ENCODE measurements at places on chromosomes 6 and 20.
A peak's percentile ranks its signal among the peaks of the same experiment; 100 is the strongest.

DNA sequence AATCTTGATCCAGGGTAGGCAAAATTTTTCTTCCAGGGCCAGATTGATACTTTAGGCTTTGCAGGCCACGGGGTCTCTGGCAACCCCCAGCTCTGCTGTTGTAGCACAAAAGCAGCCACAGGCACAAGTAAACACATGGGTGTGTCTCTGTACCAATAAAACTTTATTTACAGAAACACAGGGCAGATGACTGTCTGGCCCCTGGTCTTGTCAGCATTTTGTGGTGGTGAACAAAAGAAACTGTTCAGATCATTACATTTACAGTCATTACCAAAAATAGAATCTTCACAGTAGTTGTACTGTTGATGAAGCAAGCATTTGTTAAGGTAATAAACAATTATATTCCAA is 45.0 kb upstream of the KIF25 start:
- no peak for DNase-seq

DNA sequence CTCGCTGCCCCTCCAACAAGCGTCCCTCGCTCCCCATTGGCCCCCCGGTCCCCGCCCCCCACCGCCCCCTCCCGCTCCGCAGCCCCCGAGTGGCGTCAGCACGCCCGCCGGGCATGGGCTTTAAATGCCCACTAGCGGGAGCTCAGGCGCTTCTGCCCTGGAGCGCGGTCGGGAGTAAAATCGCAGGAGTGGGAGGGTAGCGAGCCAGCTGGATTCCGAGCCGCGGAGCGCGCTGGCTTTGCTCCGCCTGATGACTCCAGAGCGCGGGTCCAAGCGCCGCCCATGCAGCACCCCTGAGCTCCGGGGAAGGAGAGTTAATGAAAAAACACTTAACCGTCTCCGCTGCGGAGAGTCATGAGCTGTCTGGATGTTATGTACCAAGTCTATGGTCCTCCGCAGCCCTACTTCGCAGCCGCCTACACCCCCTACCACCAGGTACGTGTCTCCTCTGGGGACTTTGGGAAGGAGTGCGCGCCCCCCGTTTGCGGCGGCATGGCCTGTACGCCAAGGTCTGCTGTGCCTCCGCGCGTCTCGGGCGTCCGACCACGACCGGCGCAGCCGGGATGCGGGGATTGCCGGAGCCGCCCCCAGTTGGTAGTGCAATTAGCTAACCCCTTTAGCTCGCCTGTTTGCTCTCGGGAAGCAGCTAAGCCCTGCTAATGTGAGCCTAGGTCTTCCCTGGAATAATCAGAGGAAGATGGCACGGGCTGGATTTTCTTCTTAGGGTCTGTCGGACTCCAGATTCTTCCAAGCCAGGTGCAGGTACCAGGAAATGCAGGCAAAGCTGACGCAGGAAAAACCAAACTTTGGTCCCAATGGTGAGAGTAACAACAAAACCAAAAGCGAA is at the start of gene VGLL2:
Gene VGLL2, plus strand, starts transcription at position 149 of the 847 bp plus-strand sequence. Its CDS starts 206 bp downstream, at position 355.
- DNase-seq = peak; percentile 35

DNA sequence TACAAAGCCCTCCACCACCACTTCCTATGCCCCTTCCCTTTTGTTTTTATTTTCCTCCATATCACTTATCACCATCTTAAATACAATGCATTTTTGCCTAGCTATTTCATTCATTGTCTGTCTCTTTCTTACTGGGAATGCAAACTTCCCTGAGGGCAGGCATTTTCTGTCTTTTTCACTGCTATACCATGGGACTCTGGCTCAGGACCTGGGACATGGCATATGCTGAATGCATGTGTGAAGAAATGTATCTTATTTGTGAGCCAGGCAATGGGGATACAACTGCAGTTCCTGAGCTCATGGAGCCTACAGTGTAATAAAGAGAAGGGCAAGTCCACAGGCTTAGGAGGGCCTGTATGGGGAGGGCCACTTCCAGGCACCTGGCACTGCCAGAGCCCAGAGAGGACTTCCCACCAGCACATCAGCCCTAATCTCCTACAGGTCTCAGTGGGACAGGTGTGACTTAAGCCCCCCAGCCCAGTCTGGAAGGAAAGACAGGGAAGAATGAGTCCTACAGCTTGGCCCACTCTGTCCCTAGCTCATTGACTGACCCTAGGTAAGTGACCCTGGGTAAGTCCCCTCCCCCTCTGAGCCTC is 43.2 kb downstream of the TFEB start:
- DNase-seq = no peak

DNA sequence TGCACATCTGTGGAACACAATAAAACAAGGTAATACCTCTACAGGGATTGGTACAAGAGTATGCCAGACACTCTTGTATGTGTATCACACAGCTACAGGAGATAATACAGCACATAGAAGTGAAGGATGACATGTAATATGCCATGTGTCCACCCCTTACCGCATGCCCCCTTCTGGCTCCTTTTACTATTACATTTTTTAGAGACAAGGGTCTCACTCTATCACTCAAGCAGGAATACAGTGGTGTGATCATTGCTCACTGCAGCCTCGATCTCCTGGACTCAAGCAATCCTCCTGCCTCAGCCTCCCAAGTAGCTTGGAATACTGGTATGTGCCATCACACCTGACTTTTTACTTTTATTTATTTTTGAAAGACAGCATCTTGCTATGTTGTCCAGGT is 4.2 kb upstream of the NCR3 start:
- peak; percentile 24 for DNase-seq

- no peak for DNase-seq
Measured at GRCh38 chr6:125639466-125640020, 109.9 kb upstream of the HEY2 start.

DNA sequence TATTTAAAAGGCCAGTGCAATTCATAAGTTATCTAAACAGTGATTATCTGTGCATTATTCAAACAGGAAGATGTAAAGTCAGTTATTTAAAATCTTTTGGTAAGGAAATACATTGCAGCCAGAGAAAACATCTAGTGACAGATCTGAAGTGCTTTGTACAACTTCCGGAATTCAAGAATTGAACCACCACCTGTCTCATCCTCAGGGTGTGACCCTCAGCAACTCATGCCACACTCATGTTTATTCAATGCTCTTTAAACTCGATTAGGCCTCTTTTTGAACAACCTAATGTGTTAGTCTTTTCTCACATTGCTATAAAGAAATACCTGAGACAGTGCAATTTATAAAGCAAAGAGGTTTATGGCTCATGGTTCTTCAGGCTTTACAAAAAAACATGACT is 62.6 kb upstream of the GGTLC1 start:
- DNase-seq = no peak

DNA sequence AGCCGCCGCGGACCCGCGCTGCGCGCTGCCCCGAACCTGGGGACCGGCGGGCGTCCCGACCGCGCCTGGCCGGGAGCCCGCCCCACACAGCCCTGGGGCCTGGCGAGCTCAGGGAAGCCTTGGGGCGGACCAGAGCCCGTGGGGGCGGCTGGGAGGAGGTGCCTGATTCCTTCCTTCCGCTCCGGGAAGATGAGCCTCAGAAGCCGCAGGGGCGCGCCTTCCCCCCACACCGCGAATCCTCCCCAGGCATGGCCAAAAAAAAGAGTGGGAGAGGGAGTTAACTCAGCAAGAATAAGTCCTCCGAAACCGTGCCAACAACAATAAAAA is at the start of gene CBLN4:
Gene CBLN4, minus strand, starts transcription at position 131 of the 327 bp plus-strand sequence. CDS start 1,348 bp downstream, outside the sequence.
- DNase-seq = no peak

GRCh38 chr6:9523462-9523861 is 891.4 kb downstream of the TFAP2A start:
- DNase-seq = peak; percentile 85

DNA sequence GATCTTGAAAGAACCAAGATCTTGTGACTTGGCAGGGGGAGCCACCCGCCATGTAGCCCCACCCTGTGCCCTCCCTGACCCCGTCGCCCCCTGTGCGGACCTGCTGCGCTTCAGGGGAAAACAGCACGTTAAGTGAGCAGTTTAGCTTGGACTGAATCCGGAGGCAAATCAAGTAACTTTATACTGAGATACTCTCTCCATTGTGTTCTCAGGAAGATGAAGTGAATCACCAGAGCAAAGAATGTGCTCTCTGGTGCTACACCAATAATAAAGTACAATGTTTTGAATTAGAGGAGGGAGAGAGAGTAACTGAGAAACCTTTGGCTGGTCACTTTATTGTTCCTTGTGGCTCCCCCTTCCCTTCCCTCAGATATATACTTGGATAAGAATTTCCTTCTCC is 83.4 kb downstream of the TXNDC5 start:
- DNase-seq = peak; percentile 63

DNA sequence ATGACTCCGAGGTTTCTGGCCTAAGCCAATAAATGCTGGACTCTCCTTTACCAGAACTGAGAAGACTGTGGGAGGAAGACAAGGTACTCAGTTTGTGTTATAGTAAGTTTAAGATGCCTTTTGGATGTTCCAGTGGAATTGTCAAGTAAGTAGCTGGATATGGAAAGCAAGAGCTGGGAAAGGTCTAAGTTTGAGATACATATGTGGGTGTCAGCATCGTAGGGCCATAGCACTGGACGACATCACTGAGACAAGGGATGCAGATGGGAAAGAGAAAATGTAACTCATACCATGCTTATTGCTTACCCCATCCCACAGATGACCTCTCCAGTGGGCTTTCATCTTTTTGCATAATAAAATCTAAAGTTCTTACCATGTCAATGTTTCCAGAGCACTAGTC is 45.5 kb upstream of the ZNF217 start:
- no peak for DNase-seq

DNA sequence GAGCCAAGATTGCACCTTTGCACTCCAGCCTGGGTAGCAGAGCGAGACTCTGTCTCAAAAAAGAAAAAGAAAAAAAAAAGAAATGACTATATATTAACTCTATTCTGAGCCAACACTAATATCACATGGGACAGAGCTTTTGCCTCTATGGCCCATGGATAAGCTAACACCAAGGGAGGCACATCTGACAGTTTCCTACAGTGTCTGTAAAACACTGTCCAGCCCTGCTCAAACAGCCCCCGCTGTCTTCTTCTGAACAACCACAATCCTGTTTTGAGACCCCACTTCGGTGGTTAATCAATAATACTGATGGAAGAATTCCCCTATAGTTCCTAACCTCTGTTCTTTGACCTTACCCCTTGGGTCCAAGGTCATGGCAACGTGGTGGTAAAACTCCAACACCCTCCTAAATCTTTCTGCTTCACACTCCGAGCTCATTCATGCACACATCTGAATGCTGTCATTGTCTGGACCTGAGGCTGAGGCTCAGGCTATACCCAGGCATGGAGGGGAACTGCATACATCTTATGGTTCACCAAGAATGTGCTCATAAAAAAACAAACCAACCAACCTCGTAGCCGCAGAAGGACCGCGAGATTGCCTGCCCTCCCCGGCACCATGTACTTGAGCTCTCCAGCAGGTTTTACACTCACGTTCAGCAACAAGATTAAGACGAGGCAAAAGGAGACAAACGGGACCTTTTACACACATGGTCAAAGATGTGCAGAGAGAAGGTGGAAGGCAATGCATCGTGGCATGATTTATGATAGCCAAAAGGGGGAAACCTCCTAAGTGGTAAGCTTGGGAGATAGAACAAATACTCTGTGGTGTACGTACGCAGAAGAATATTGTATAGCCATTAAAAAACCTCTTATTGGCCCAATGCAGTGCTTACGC is 105.4 kb upstream of the NFATC2 start:
- DNase-seq = no peak

- no peak for DNase-seq
Measured at GRCh38 chr6:133202610-133203343, 38.4 kb upstream of the EYA4 start.

All from AG10803 (cell line).